Activated CD4-positive, alpha-beta T cell treated with anti-CD3 and anti-CD28 coated beads, Interleukin-2, amount 50 U/mL, for 1 hour (primary cell): ENCODE measurements at places on chromosomes 12 and 14.

GRCh38 chr12:88945051-88945732 lies 364.9 kb upstream of the KITLG start:
- DNase-seq, result no peak

DNA sequence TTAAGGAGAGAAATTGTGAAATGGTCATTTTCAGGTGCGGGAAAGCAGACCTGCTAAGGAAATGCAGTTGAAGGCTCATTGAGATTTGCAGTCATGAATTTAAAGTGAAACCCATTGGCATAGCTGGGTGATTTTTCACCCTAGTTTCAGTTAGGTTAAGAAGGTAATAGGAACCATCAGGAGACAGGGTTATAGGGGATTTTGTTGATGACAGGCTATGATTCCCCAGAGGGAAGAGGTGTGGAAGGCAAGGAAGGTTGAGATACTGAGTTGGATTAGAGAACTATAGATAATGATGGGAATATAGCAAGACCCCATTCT lies 22.7 kb upstream of the BMAL2 start:
- no peak for DNase-seq

GRCh38 chr12:24478254-24478653 lies 470.6 kb downstream of the BCAT1 start:
- no peak for DNase-seq

DNA sequence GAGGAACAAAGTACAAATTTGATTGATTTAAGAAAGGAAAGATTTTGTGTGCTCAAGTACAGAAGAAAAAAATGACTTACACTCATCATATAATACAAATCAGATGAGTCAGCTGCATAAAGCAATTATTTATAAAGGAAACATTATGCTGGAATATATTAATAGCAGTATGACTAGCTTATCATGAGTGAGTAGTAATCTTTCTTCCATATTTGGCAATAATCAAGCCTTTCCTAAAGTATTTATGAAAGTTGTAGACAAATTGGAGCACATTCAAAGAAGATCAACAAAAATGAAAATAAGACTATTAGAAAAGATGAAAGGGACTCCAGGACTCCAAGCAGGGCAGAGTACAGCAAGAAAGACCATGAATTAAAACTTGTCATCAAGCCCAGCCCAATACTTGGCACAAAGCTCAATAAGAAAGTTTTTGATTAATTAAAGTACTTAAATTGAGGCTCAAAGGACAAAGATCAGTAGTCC lies 32.8 kb downstream of the CCER1 start:
- no peak for DNase-seq

DNA sequence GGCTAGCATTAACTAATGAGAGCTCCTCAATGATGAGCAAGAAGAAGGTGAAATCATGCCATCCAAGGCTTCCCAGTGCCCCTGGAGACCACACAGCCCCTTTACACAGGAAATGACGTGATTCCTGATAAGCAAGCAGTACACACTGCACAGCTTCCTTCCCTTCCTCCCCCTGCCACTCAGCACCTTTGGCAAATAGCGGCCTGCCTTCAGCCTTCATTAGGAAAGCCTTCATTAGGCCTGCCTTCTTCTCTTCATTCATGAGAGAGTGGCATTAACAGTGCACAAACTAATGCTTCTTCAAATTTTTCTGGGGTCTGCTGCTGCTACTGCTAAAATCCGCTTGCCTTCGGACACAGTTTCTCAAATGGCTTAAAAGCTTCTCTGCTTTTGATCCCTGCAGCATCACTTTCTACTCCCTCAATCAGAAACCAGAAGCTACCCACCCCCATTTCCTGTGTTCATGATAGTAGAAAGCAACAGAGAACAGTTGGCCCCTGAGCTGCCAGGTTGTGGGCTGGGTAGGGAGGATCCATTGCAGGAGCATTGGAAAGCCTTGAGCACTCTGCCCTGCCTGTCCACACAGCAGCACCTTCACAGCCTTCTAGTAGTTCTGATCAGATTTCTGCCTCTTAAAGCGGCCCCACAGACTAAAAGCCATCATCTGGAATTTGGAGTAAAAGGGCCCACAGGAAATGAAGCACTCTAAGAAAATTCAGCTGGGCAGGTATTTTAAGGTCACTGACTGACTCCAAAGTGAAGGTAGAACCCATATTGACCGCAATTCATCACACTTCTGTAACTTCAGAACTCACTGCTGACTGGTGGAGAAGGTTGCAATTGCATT lies 103.8 kb upstream of the ETV6 start:
- DNase-seq, result peak; percentile 13

- DNase-seq, result no peak
These were observed 28.9 kb downstream of the ABCC9 start for GRCh38 chr12:21912318-21912717.

DNA sequence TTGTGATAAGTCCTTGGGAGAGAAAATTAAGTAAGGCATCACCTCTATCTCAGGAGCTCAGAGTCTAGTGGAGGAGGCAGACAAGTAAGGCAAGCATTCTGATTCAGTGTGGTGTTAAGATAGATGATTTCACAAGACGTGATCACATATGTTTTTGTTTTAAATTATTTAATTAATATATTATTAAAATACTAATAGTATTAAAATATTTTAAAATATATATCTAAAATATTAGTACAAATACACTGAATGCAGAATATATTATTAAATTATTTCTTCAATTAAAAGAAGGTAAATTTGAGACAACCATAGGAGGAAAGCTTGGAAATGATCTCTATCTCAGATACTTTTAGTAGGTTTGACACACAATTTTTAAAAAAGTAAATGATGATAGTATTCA lies 51.5 kb upstream of the ANO4 start:
- DNase-seq, result no peak

- DNase-seq, result no peak
These were observed 207.8 kb downstream of the CRADD start for GRCh38 chr12:93884794-93885460.

- no peak for DNase-seq
These were observed 50.1 kb downstream of the ZC3H14 start for GRCh38 chr14:88612981-88613380.

DNA sequence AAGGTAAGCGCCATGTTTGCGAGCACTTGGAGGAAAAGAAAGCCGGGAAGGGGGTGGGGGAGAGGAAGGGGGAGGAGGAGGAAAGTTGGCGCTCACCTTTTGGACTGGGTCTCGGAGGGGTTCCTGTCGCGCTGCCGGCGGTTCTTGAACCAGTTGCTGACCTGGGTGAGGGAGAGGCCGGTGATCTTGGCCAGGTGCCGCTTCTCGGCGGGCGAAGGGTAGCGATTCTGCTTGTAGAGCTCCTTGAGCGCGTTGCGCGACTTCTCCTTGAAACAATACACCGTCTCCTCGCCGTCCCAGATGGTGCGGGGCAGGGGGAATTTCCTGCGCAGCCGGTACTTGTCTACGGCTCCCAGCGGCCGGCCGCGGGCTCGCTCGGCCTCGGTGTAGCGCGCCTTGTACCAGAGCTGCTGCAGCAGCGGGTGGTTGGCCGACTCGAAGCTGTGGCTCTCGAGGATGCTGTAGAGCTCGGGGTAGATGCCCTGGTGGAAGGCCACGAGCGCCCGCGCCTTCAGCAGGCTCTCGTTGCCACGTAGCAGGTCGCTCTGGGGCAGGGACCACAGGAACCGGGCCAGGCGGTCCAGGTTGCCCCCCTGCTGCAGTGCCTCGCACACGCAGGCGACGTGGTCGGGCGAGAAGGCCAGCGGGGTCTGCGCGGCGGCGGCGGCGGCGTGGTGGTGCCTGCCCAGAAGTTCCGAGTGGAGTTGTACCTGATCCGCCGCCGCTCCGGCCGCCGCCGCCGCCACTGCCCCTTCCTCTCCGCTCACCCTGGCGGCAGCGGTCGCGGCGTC lies 840 bp downstream of the SIX4 start:
- DNase-seq, result peak; percentile 9

DNA sequence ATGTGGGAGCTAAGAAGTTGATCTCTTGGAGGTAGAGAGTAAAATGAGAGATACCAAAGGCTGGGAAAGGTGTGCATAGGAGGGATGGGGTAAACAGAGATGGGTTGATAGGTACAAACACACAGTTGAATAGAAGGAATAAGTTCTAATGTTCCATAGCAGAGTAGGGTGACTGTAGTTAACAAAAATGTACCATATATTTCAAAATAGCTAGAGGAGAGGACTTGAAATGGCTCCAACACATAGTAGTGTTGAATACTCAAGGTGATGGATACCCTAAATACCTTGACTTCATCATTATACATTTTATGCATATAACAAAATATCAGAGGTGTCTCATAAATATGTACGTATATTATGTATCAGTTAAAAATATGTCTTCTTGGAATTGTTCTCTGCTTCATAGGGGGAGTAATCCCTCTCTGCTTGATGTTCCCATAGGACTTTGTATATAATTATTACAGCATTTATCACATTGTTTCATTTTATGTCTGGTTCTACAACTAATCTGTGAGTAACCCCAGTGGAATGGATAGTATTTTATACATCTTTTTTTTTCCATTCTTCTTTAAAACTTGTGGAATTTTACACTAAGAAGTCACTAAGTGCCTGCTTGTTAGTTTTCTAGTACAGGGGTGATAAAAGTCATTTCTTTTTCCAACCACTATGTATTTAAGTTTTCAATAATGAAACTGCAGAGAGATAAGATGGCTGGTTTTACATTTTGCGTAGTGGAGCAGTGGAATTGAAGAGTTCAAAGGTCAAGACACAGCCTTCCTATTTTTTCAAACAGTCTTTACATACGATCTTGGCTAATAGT lies 1940.0 kb upstream of the SEL1L start:
- no peak for DNase-seq

DNA sequence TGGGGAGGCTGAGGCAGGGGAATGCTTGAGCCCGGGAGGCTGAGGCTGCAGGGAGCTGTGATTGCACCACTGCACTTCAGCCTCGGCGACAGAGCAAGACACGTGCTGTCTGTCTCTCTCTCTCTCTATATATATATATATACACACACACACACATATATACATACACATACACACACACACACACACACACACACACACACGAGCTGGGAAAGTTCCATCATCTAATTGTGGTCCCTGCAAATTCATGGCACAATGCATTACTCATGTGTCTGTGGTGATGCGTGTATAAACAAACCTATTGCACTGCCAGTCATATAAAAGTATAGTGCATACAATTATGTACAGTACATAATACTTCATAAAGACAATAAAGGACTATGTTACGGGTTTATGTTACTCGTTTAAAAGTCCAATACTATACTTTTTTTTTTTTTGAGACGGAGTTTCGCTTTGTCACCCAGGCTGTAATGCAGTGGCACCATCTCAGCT lies 36.6 kb downstream of the WDR89 start:
- no peak for DNase-seq

- no peak for DNase-seq
These were observed 747.4 kb downstream of the VRK1 start for GRCh38 chr14:97544571-97544970.

DNA sequence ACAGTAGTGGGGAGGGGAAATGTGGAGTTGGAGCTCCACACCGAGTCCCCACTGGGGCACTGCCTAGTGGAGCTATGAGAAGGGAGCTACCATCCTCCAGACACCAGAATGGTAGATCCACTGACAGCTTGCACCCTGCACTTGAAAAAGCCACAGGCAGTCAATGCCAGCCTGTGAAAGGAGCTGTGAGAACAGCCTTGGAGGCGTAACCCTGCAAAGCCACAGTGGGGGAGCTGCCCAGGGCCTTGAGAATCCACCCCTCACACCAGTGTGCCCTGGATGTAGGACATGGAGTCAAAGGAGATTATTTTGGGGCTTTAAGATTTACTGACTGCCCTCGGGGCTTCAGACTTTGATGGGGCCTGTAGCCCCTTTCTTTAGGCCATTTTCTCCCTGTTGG lies 12.5 kb downstream of the CTSG start:
- DNase-seq, result no peak
